ENCODE measurements at places on chromosomes 2 and 18.

DNA sequence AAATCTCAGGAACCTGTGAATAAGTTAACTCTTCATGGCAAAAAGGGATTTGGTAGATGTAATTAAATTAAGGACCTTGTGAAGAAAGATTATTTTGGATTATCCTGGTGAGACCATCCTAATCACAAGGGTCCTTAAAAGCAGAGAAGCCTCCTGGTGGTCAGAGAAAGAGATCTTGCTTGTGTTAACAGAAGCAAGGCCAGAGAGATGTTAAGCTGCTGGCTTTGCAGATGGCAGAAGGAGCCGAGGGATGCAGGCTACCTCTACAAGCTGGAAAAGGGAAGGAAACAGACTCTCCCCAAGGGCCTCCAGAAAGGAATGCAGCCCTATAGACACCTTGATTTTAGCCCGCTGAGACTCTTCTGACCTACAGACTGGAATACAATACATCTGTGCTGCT lies 197.0 kb downstream of the STK39 start:
- DNase-seq = no peak

DNA sequence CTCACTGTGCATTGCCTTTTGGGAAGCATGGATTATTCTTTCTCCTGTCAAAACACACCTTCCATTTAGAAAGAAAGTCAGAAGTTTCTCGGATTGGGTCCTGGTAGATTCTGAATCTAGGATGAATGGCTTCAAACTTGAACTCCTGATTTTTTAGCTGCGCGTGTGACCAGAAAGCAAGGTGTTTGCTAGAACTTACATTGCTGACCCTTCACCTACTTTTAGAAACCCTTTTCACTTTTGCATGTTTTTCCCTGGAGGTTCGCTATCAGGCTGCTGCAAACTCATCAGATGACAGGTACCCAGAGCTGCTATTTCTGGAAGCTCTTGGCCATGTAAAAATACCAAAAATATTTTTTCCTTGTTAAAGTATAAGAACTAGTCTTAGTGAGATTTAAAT lies 132.0 kb downstream of the QPCT start:
- no peak for DNase-seq

GRCh38 chr18:67634631-67635338 lies 118.3 kb upstream of the DSEL start:
- DNase-seq = no peak

DNA sequence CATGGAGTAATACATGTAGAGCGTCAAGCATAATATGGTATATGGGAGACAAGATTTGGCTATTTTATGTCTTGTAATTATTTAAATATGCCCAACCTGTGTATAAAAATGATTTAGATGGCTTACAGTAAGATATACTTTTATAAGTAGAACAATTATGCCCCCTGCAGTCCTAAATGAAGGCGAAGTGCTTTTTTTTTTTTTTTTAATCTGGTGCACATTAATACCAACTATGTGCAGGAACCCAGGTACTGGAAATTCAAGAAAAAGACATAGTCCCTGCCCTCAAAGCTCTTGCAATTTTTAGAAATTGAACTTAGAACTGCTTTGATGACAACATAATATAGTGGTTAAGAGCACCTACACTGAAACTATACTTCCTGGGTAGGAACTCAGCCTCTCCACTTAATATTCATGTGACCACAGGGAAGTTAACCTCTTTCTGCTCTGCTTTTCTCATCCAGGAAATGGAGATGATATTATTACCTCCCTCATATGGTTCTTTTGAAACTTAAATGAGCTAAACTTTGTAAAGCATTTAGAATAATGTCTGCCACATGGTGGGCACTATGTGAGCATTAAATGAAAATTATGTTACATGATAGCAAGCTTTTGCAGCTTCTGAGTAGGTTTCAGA lies 38.1 kb downstream of the AFTPH start:
- no peak for DNase-seq

DNA sequence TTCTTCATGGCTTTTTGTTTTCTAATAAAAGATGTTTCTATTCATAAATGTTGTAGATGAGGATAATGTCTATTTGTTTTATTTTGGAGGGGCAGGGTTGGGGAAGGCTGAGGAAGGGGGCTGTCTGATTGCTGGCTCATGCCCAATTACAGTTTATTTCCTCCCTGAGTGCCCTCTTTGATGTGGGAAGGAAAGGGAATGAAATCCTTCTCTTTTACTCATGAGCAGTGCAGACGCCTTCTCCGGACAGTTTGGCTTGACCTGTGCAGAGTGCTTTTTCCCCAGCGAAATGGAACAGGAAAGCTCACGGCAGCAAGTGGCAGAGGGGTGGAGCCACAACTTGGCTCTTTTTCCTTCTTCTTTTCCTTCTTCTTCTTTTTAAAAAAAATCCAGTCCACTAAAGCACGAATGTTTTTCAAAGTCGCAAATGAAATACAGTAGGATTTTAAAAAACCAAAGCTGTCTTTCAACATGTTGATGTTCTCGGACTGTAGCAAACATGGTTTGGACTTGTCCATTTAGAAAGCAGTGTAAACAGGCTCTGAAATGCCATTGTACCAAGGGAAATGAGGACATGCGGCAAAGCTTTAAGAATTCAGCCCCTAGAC lies 34.5 kb downstream of the RAB31 start:
- DNase-seq = no peak

GRCh38 chr2:173076581-173077345 lies 1.1 kb downstream of the MAP3K20 start:
- no peak for DNase-seq

GRCh38 chr2:141630407-141630930 lies 500.3 kb downstream of the LRP1B start:
- DNase-seq = no peak

- no peak for DNase-seq
These were observed 17.6 kb downstream of the OSBPL6 start for GRCh38 chr2:178211943-178212342.

- no peak for DNase-seq
These were observed 61.1 kb downstream of the KCNF1 start for GRCh38 chr2:10972683-10973433.

GRCh38 chr2:58541511-58541910 lies 300.4 kb upstream of the FANCL start:
- DNase-seq = no peak

GRCh38 chr18:75216911-75217689 lies 6.5 kb downstream of the TSHZ1 start:
- no peak for DNase-seq

DNA sequence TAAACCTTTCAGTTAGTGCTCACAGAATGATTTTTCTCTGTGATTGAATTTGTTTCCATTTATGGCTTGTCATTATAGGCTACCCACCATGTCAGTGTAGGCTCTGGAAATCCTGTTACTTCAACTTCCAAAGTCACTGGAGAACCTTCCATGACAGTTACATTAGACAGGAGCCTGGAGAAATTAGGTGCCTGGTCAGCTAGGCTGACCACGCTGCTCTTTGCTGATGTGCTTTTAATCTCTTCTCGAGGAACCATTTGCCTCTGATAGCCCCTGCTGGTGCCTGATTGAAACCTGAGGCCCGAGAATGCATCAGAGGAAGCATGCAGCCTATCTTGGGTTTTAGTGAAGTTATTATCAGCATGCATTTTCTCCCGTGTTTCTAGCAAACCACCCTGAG lies 29.6 kb upstream of the TTN start:
- DNase-seq = no peak

DNA sequence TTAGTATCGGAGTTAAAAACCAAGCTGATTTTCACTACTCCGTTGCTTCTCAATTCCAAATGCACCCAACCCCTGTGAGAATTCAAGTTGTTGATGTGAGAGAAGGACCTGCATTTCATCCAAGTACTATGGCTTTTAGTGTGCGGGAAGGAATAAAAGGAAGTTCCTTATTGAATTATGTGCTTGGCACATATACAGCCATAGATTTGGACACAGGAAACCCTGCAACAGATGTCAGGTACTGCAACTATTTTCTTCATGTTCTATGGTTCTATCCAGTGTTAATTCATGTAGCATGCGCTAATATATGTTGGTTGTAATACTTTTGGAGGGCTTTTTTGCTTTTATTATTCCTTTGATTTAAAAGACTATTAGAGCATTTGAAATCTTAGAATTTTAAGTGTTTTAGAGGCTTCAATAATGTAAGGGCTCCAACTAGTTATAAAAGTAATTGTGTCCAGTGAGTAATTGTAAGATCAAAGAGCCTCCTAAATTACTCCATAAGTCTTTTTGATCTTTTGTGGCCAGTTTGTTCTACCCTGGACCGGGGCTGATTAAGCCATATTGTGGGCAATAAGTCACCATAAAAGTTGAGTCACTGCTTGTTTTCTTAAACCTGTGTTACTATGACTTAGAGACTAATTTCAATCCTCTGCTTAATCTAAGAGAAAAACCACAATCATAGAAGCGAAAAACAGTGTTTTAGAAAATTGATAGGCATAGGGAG lies 22.9 kb downstream of the DSG4 start:
- no peak for DNase-seq

DNA sequence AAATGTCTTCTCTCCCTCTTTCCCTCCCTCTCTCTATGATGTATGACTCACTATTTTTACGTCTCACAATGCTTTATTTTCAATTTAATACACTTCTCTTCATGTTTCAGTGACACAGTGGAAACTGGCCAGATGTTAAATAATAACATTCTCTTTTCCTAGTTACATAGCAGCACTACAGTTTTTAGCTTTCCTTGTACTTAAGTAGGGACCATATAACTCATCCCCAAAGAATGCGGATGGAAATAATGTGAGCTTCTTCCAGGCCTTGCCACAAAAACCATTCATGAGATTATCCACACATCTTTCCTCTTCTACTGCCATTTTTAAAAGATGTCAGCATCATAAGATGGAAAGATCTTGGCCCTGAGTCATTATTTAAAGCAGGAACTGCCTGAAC lies 789.4 kb downstream of the LRP1B start:
- DNase-seq = no peak

GRCh38 chr2:11099122-11100065 lies 55.9 kb upstream of the SLC66A3 start:
- DNase-seq = no peak

DNA sequence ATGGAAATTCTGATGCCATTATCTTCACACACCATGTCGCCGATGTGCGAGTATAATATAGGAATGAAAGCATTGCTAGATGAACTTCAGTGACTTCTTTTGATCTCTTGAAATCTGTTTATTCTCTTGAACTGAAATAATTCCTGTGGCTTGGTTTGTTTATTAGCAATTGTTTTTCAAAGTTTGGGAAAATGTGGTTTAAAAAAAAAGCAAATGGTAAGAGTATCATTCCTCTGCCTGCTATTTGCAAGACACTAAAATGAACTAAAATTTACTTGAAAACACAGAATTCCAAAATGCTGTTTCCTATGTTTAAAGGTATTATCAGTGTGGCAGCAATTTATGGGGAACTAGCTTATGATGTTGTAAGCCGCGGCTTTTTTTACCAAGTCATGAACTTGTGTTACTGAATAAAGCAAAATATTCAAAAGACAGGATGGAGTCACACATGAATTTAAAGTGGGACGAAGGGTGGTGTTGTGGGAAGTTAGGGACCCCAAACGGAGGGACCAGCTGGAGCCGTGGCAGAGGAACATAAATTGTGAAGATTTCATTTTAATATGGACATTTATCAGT lies 96.4 kb downstream of the COLEC12 start:
- no peak for DNase-seq

GRCh38 chr2:236628981-236629605 lies 59.5 kb downstream of the ACKR3 start:
- DNase-seq = no peak

GRCh38 chr2:182050333-182051135 lies 64.9 kb downstream of the PPP1R1C start:
- no peak for DNase-seq

DNA sequence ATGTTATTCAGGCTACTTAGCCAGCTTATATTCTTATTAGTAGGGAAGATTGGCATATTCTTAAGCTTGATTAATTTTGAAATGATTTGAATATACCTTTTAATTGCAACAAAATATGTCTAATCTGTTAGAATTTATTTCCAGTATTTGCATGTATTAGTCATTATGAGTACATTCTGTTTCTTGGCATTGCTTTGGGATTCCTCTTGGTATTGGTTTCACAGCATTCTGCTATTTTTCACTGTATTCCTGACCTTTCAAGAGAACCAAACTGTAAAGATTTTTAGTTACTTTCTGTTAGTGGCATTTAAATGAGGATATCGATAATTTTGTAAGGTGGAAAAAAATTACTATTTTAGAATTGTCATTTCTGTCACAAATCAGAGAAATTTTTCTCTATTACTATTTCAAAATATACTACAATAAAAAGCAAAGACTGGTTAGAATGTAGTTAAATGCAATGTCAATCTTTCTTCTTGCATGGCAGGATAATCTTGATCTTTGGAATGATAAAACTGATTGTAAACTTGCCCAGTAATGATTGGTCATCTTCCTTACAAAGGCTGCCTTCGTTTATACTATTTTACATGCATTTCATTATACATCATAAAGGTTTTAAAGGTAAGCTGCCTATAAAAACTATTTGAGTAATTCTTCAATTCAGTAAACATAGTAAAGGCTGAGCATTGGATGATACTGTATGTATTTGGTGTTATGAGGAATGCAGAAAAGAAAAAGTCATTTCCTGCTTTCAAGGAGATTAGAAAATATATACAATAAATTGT lies 86.1 kb downstream of the SLC4A10 start:
- no peak for DNase-seq

DNA sequence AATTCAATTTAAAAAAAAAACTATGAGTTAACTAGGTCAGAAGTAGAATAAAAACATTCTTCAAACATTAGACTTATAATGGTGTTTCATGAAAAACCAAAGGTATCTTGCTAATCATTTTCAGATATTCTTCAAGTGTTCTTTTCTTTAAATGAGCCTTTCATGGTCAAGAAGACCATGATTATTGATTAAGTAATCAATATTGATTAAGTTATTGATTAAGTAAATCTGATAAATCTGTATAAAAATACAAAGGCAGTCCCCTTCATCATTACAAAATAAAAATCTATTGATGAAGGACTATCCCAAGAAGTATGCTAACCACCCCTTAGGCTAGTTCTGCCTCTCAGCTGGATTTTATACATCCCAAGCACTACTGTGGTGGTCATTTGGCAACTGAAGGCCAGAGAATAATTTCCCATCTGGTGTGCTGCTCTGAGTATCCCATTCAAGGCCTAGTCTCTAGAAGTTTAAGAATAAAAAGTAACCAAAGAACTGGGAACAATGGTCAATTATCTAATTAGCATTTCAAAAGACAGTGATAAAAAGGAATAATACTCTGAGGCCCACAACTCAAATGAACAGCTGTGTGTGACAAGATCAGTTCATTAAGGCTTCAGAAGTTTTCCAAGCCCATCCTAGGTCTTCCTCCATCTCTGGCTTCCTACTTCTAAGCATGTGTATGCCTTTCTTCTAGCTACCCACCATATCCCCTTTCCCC lies 63.5 kb downstream of the TCF4 start:
- DNase-seq = no peak
